ENCODE measurements at places on chromosomes 3 and 15. TPM values are rescaled to one million over a fixed set of nuclear protein-coding genes. Genes with fewer than 3 reads are reported as not detected.

The SLC24A5 gene
- not detected for total RNA-seq

The C2CD4A gene
- total RNA-seq: not detected

The CLSTN2 gene
- total RNA-seq: 0.22 TPM

The CMTM6 gene
- 70.2 TPM for total RNA-seq

The TNFAIP8L3 gene
- not detected for total RNA-seq

The THAP10 gene
- total RNA-seq: 8.0 TPM

The SLC22A14 gene
- not detected for total RNA-seq

The PARP15 gene
- total RNA-seq: not detected

The LCTL gene
- 19.2 TPM for total RNA-seq

The TM6SF1 gene
- not detected for total RNA-seq

The GOLGA8J gene
- not detected for total RNA-seq

The SLC9C1 gene
- 0.31 TPM for total RNA-seq

The ITIH4 gene
- 2.4 TPM for total RNA-seq

The NR2E3 gene
- 0.28 TPM for total RNA-seq

GRCh38 chr15:27850050-27850449, 249.1 kb downstream of the OCA2 start:
- DNase-seq: no peak
- no peak overlapping the region for H3K27ac ChIP-seq
- H3K4me3 ChIP-seq: no peak overlapping the region
- H3K27me3 ChIP-seq: no peaks in the 10 kb centered on the region
- H3K36me3 ChIP-seq: no peaks in the 10 kb centered on the region
- H3K4me1 ChIP-seq: no peaks in the 10 kb centered on the region

DNA sequence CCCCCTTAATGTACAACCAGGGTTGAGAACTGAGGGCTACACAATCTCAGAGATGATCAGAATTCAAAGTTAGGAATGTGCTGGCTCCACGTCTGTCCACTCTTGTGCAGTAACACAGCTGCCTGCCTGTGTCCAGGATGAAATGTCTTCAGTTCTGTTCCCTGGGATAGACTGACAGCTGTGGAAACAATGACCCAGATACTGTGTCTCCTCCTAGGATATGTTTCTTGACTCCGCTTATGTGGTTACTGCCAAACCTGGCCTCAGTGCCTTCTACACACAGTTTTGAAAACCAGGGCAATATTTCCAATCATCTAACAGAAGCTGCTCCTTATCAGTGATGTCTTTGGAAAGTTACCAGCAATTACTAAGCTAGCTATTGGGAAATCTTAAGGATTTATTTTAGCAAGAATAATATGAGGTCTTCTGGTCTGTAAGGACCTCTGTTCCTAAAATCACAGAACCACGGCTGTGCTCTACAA, 67.6 kb downstream of the NOX5 start:
- H3K36me3 ChIP-seq: no peaks in the 10 kb centered on the region
- no peak for DNase-seq
- no peak overlapping the region for H3K4me3 ChIP-seq
- peaks cover 55% of the 10 kb centered on the region for H3K27me3 ChIP-seq
- H3K4me1 ChIP-seq: peaks cover 29% of the 10 kb centered on the region
- no peak overlapping the region for H3K27ac ChIP-seq

- DNase-seq: peak; percentile 46
- no peak overlapping the region for H3K27ac ChIP-seq
- no peaks in the 10 kb centered on the region for H3K27me3 ChIP-seq
Measured at GRCh38 chr3:113212150-113212843, 940 bp downstream of the BOC start.

DNA sequence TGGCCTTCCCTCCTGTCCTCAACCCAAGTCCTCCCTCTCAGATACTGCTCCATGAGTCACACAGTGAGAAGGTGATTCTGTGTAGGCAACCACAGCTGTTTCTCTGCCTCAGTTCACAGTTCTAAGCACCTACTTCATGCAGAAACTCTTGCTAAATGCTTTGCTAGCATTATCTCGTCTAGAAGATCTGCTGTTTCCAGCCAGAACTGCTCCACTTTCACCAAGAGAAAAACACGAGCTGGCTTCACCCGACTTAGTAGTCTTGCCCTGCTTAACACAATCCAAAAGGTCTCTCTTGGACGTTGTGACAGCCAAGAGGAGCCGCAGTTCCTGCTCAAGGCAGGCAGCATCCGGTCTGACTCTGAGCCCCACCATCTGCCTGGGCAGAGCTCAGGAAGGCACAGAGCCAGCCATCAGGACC, 272.1 kb downstream of the UACA start:
- no peak overlapping the region for H3K4me3 ChIP-seq
- no peaks in the 10 kb centered on the region for H3K27me3 ChIP-seq
- DNase-seq: no peak
- H3K36me3 ChIP-seq: no peaks in the 10 kb centered on the region

DNA sequence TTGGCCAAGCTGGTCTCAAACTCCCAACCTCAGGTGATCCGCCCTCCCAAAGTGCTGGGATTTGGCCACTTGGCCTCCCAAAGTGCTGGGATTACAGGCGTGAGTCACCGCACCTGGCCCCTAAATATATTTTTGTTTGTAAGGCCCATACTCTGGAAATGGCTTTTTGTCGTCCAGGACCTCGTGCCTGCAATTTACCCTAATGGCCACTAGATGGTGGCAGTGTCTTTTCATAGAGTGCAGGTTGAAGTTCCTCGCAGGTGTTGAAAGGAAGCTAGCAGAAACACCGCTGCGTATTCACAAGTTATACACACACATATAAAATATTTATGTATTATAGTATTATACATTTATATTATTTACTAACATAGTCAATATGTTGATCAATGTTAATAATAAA, 97.2 kb downstream of the LRTM1 start:
- H3K4me3 ChIP-seq: no peak overlapping the region
- peak; percentile 51 for DNase-seq
- H3K4me1 ChIP-seq: no peaks in the 10 kb centered on the region
- no peaks in the 10 kb centered on the region for H3K27me3 ChIP-seq

DNA sequence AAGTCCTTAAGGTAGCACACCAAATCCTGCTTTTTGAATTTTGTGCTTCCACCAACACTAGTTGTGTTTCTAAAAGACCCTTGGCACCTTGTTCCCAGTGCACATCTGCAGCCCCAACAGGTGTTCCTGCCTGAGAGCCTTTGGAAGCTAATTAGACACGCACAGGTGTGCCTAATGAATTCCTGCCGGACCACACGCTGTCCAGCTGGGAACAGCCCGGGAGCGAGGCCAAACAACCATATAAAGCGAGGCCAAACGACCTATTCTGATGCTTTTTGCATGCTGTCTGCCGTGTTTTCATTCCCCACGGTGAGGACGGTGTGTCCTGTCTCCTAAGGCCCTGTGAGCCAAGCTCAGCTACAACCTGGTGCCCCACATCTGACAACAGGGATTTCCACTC, 99.5 kb downstream of the ATG7 start:
- H3K27ac ChIP-seq: peak overlapping the region; percentile 49
- DNase-seq: no peak
- H3K4me1 ChIP-seq: peaks cover 26% of the 10 kb centered on the region
- no peaks in the 10 kb centered on the region for H3K27me3 ChIP-seq
- H3K4me3 ChIP-seq: no peak overlapping the region

DNA sequence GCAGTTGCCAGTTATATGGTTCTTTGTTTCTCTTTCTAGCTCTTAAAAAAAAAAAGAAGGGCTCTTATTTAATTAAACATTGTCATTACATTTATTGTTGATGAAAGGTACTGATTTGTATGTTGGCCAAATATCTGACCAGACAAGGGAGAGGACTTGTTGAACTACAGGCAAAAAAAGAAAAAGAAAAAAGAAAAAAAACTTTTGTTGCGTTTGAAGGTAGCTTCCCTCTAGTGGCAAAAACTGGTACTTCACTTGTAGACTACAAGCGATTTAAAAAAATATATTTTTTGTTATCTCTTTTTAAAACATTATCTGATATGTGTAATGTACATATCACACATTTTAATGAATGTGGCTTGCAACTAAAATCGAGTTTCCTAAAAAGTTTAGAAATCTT, 280.6 kb downstream of the ROBO2 start:
- H3K27me3 ChIP-seq: no peaks in the 10 kb centered on the region
- H3K36me3 ChIP-seq: no peaks in the 10 kb centered on the region
- no peak overlapping the region for H3K4me3 ChIP-seq
- peak; percentile 70 for DNase-seq

- no peaks in the 10 kb centered on the region for H3K36me3 ChIP-seq
- peaks cover 3% of the 10 kb centered on the region for H3K4me1 ChIP-seq
- no peak overlapping the region for H3K27ac ChIP-seq
- DNase-seq: no peak
Measured at GRCh38 chr3:62761711-62762110, 113.5 kb downstream of the CADPS start.

GRCh38 chr3:152513301-152513960, 244.7 kb downstream of the MBNL1 start:
- no peak for DNase-seq
- no peak overlapping the region for H3K27ac ChIP-seq
- peaks cover 3% of the 10 kb centered on the region for H3K4me1 ChIP-seq
- no peaks in the 10 kb centered on the region for H3K27me3 ChIP-seq
- H3K4me3 ChIP-seq: no peak overlapping the region

GRCh38 chr3:194355379-194355778, 4.3 kb upstream of the CPN2 start:
- no peak overlapping the region for H3K4me3 ChIP-seq
- peaks cover 14% of the 10 kb centered on the region for H3K4me1 ChIP-seq
- H3K36me3 ChIP-seq: no peaks in the 10 kb centered on the region
- H3K27ac ChIP-seq: no peak overlapping the region
- H3K27me3 ChIP-seq: no peaks in the 10 kb centered on the region

DNA sequence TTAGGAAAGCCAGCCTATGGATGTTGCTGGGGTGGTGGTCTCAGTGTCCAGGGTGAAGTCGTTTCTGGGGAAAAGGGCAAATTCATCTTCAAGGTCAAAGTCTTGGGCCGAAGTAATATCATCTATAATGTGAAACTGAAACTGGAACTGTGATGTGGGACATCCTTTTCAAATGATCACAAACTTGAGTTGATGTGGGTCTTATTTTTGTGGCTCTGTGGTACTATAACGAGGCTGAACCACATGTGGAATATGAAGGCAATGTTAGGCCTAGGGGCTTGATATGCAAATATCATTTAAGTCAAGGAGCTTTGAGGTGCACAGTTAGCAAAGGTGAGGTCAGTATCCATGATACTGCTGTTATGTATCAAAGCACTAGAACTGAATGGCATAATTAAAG, 1.5 kb upstream of the CD200R1L start:
- no peak for DNase-seq
- no peaks in the 10 kb centered on the region for H3K27me3 ChIP-seq
- no peak overlapping the region for H3K27ac ChIP-seq

DNA sequence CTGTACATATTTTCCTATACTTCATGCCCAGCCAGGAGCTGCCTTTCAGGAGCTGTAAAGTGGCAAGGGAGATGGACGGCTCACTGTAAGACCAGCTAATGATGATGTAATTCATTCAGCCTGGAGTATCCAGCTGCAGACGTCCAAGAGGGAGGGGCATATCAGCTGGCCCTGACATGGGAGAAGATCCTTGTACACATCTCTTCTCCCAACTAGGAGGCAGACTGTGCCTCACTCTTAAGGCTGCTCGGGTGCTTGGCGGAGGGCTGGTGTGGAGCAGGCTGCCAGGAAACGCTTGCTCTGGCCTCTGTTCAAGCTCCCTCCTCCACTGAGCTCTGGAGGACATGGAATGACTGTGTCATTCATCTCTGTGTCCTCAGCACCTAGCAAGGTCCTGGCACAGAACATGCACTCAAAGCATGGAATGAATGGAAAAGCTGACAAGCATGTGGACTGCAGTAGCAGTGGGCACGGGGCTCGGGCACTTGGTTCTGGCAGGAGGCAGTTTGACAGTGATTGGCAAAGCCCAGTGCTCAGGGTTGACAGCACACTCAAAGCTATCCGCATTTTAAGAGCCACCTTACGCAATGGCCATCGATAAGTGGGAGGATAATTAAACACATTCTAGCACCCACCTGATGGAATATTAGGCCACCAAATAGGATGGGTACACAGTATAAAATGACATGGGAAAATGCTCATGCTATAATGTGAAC, 72.4 kb downstream of the TBC1D2B start:
- no peak for DNase-seq
- no peaks in the 10 kb centered on the region for H3K27me3 ChIP-seq
- no peak overlapping the region for H3K4me3 ChIP-seq
- H3K27ac ChIP-seq: no peak overlapping the region

DNA sequence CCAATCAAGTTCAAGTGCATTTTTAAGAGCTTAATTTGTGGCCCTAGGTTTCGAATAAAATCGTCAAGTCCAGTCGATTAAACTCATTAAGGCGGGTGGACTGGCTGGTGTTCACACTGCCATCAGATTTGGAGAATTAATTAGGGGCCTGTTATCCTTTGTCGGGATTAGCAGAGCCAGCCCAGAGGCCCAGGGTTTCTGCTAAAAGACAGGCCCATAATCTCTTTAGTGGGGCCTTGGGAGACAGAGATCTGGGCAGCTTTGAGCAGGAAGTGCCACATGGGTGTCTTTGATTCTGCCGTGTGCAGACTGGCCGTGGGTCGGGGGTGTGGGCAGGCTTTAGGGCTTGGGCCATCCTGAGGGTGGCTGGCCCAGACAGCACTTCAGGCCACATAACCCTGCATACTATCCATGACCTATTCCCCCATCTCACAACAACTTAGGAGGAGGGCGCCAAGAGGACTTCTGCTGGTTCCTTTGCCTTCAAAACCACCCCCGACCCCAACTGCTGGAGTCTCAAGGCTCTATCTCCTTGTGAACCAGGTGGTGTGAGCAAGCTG, 94.7 kb downstream of the PLXNA1 start:
- H3K27ac ChIP-seq: no peak overlapping the region
- peak; percentile 38 for DNase-seq
- no peaks in the 10 kb centered on the region for H3K36me3 ChIP-seq

DNA sequence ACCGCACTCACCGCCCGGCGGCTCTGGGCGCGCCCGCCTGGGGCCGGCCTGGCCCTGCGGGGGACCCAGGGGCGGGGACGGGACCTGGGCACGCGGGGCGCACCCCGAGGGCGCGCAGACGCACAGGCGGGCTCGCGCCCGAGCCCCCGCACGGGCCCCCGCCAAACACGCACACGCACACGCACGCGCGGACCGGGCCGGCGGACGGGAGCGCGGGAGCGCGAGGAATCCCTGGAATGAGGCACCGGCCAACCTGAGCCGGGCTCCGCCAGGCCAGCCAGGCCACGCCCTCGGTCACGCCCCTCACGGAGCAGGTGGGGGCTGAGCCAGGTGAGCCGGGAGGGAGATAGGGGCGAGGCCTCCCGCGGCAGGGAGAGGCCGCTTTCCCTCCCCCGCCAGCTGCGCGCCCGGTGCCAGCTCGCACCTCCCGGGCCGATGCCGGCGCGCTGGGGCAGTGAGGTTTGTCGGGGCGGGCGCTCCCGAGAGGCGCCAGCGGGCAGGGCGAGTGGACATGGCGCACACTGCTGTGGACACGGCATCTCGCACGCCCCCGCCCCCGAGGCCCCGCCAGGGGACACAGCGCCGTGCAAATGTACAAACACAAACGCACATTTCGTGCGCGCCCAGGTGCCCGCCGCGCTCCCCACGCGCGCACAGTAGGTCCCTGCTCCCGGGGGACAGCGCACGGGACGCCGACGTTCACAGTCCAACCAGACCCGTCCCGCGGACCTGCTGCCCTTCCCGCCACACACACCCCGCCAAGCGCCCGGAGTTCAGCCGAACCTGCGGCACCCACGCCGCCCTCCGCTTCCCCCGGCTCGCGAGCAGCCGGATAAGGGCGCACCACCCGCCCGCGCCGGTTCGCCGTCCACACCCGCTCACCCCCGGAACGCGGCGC, 75.9 kb upstream of the VGLL4 start:
- no peak overlapping the region for H3K27ac ChIP-seq
- no peaks in the 10 kb centered on the region for H3K36me3 ChIP-seq
- H3K4me1 ChIP-seq: peaks cover 19% of the 10 kb centered on the region
- H3K4me3 ChIP-seq: peak overlapping the region; percentile 76
- peak; percentile 93 for DNase-seq
